KBM-7 (cell line): ENCODE measurements at places on chromosomes 4 and X.

DNA sequence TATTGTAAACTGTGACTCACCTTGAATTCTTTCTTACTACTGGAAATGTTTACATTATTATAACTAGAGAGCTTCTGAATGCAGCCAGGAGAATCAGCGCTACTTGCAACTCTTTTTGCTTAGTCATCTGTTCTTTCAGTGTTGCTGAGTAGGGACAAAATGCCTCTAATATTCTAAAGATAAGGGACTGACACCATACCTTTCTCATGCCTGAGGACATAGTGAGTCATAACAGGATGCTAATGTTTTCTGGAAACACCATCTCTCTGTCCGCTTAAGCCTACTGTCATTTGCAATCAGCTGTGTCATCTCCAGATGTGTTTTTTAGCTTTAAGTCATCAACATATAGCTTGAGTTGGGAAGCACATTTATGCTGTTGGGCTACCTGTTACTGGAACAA lies 108.3 kb downstream of the QRFPR start:
- no peak for DNase-seq

DNA sequence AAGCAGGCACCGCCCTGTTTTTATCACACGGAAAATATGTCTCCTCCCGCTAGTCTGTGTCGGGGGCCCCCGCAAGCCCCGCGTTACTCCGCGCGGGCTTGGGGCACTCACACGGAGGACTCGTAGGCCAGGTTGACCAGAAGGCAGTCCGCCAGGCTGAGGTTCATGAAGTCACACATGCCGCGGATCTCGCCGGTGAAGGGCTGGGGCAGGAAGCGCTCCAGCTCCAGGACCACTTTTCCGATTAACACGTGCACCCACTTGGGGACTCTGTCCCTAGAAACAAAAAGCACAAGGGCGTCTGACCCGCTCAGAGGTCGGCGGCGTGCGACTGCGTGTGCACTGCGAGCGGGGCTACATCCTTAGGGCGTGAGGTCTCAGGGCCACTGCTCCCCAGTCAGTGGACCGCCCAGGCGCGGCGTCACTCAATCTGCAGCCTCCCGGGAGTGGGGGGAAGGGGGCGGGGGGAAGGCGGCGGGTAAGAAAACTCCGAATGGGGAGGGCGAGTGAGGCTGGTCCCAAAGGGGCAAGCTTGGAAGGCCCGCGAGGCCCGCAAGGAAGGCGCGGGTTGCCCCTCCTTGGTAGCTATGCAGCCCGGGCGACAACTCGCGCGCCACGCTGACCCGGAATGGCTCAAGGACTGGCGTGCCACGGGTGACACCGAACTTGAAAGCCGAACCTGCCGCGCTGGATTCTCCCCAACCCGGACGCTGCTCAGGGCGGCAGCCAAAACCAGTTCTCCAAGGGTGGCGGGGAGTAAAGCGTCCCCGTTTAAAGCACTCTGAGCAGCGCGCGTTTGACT lies 722 bp downstream of the NAAA start:
- DNase-seq = peak; percentile 78

- no peak for DNase-seq
Measured at GRCh38 chr4:118746251-118746919, 61.2 kb downstream of the METTL14 start.

GRCh38 chrX:31705816-31706215 lies 634.0 kb upstream of the FTHL17 start:
- DNase-seq = no peak

GRCh38 chr4:184420402-184420801 lies 53.9 kb downstream of the IRF2 start:
- DNase-seq = no peak

- DNase-seq = no peak
Measured at GRCh38 chr4:173337463-173337862, 3.3 kb upstream of the HMGB2 start.

DNA sequence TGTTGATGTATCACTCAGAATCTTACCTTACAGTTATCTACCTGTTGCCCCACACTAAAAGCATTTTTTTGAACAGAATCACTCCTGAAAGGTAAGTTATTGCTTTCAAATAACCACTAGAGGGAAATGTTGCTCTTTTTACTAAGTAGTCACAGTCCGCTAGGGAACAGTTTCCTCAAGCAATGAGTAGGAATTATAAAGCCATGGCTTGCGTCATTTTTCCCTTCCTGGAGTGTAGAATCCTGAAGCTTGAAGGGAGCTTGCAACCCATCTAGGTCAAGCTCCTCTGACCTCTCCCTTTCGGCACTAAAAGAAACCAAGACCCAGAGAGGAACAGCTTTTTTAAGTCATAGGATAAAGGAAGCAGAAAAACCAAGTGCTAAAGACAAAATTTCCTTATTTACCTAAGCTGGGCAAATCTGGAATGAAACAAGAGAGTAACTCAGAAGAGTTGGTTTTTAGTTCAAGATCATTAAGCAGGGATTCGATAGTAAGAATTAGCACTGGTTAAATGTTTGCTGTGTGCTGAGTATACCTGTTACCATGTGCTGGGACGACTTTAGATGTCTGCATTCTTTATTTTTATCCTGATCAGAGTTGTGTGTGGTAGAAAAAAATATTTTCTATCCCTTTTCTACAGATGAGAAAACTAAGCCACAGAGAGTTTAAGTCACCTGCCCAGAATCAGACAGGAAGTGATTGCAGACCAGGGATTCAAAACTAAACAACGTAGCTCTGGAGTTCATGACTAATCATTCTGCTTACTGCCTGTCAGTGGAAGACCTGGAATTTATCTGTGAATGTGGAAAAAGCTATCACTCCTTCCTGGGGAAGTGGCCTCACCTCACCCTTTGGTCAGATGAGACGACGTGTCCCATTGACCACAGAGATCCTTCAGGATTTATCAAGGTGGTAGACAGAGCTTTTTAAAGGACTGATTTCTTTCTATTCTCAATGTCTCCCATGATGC lies 631.5 kb downstream of the RAB28 start:
- DNase-seq = peak; percentile 53

- no peak for DNase-seq
Measured at GRCh38 chr4:80311130-80311529, 24.4 kb upstream of the CFAP299 start.

GRCh38 chr4:26871611-26872010 lies 11.0 kb downstream of the STIM2 start:
- no peak for DNase-seq

DNA sequence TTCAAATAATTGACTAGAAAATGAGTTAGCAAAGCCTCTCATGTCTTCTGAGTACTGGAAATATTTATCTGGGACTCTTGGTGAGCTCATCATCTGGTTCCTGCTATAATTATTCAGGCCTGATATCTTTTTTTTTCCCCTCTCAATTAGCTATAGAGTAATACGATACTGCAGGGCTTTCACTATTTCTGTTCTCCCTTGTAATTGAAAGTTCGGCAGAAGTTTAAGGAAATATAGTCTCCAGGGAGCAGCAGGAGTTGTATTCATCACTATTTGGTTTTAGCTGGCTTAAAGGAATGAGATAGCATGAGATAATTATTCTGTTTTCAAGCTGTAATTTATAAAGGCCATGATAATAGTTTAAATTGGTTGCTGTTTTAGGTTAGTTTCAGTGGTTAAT lies 378.6 kb upstream of the EPHA5 start:
- DNase-seq = no peak

GRCh38 chr4:149164282-149164681 lies 651.4 kb downstream of the IQCM start:
- no peak for DNase-seq

GRCh38 chr4:184348311-184349233 lies 125.8 kb downstream of the IRF2 start:
- no peak for DNase-seq

DNA sequence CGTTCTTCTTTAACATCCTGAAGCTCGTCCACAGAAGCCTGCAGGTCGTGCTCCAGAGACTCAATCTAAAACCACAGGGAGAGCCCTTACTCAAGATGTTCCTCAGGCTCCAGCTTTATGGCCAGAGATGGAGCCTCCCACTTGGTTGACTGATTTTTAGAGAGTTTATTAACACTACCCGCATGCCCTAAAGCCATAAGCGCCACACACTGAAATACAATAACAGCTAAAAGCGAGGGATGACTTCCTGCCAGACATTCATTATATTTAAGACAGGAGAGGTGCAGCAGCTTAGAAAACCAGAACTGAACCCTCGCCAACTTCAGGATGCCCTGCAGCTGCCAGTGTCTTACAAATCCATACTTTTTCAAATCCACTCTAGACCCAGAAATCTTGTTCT lies 42.0 kb downstream of the SOD3 start:
- no peak for DNase-seq

GRCh38 chr4:185592438-185592837 lies 57.1 kb upstream of the PDLIM3 start:
- DNase-seq = no peak

DNA sequence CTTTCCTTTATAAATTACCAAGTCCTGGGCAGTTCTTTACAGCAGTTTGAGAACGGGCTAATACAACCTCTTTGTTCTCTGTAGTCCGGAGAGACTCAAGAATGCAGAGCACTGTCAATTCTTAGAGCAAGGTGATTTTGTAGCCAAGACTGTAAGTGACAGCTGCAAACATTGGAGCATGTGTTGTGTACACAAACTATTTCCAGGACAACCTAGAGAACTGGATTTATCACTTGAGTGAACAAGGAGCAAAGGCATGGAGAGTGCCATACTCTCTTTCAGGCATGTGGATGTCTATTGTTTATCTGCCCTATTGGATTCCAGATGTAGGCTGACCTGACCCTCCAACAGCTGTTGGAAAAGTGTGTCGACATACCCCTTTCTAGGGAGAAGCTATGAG lies 153.9 kb downstream of the SPANXN3 start:
- DNase-seq = no peak

- no peak for DNase-seq
Measured at GRCh38 chrX:12421918-12422317, 283.6 kb downstream of the FRMPD4 start.

GRCh38 chr4:8726344-8726851 lies 133.8 kb downstream of the CPZ start:
- no peak for DNase-seq

- DNase-seq = peak; percentile 72
Measured at GRCh38 chr4:113837397-113837796, 75.9 kb upstream of the CAMK2D start.

- no peak for DNase-seq
Measured at GRCh38 chrX:101349193-101349562, 636 bp upstream of the TIMM8A start.

DNA sequence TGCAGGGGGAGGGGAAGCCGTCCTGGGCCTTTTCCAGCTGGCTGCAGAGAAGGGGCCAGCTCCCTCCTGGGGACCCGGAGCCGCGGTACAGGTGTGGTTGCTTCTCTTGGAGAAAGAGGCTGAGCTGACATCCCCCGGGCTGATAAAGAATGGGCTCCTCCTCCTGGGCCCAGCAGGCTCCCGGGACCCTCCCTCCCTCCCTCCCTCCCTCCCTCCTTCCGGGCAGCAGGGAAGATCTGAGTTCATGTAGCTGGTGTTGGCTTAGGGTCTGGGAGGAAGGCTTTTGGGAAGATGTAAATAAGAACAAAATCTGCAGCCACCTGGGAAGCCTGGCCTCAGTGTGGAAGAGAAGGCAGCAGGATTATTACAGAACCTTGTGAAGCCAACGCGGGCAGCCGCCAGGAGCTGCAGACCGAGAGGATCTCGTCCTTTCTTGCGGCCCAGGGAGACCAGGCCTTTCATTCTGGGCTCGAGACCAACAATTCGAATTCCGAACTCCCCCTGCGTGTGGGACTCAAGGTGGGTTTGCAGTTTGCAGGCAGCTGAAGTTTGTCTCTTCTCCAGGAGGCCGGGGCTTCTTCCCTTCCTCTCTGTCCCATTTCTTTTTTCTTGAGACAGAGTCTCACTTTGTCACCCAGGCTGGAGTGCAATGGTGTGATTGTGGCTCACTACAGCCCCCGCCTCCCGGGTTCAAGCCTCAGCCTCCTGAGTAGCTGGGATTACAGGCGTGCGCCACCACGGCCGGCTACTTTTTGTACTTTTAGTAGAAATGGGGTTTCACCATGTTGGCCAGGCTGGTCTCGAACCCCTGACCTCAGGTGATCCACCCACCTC lies at the start of gene PLCXD1:
TSS of gene PLCXD1 (plus strand) at position 216 of the 834 bp plus-strand sequence. CDS start 2,807 bp downstream, outside the sequence.
- peak; percentile 82 for DNase-seq

- DNase-seq = peak; percentile 16
Measured at GRCh38 chrX:69424161-69424560, 80.0 kb upstream of the NALF2 start.

- peak; percentile 17 for DNase-seq
Measured at GRCh38 chr4:154779362-154779947, 1.6 kb upstream of the RBM46 start.

GRCh38 chrX:42846741-42847140 lies 68.8 kb upstream of the PPP1R2C start:
- no peak for DNase-seq

- DNase-seq = no peak
Measured at GRCh38 chrX:103275947-103276567, 493 bp downstream of the TCEAL5 start.

GRCh38 chr4:48939785-48940184 lies 33.2 kb upstream of the OCIAD2 start:
- DNase-seq = no peak

GRCh38 chr4:76315267-76315918 lies 8.9 kb downstream of the STBD1 start:
- DNase-seq = no peak

DNA sequence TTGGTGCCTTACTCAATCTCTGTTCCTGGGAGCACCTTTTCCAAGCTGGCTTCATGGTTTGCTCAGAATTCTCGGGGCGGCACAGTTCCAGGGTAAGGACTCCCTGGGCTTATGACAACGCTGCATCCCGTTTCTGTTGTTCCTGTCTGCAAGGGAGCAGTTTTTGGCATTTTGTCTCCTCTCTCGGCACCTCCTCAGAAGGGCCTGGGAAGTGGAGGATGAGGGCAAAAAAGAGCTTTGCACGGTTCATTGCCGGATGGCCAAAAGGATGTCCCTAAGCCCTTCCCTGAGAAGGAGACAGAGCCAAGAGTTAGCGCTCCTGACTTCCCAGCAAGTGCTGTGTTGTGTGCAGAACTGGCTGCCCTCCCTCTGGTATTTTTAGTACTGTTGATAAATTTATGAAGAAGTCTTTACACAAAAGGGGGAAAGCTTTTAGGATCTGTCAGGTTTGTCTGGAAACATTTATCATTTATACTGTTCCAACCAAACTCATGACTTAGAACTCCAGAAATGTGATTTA lies 13.4 kb downstream of the SRD5A3 start:
- no peak for DNase-seq

DNA sequence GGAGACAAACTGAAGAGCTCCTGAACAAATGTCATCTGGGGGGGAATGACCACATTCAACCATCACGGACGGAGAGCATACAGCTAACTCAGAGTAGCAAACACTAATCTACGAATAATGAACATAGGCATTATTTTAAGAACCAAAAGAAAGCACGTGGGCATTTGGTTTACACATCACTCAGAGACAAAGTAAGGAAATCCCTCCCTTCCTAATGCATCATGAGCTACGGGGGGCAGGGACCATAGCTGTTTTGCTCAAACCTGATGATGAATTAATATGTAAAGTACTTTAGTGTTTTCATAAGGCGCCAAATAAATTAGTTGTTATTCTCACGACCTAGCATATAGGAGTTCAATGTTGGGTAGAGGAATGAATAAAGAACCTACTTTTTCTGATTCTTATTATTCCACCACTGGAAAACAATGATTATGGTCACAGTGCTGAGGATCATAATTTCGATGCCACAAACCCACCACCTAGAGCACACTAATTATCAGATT lies 11.7 kb upstream of the TMEM156 start:
- peak; percentile 44 for DNase-seq

GRCh38 chr4:78651250-78651860 lies 99.8 kb downstream of the ANXA3 start:
- no peak for DNase-seq
